Pons (tissue), 1 donor: ENCODE measurements at places on chromosomes 3 and 15.
A peak's percentile ranks its signal among the peaks of the same experiment; 100 is the strongest.

DNA sequence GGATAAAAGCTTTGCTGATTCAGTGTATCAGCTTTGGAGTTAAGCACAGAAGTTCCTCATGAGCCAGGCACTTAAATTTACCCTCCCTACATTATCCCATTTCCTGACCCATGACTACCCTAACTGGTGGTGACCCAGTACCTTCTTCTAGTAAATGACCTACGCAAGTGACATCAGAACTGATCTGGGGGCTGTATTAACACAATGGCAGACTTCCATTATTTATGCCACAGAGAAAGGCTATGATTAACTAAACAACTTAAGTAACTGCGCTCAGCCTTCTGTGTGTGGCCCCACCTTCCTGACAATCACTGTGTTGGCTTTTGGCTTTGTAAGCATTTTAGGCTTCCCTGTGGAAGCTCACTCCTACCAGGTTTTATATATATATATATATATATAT, 1.9 kb downstream of the MB21D2 start:
- DNase-seq: peak; percentile 34

DNA sequence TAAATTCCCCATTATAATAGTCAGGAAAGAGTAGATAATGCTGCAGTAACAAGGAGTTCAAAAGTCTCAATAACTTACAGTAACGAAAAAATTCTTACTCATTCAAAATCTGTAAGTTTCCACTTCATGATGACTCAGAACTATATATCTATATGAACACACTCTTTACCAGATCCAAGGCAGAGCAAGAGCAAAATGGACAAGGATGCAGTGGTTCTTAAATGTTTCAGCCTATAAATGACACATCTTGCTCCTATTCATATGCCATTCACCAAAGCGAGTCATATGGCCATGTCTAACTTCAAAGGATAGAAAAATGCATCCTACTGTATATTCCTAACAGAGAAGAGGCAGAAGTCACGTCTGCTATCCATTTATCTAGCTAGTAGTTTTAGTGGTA, 787.7 kb downstream of the NAALADL2 start:
- no peak for DNase-seq

DNA sequence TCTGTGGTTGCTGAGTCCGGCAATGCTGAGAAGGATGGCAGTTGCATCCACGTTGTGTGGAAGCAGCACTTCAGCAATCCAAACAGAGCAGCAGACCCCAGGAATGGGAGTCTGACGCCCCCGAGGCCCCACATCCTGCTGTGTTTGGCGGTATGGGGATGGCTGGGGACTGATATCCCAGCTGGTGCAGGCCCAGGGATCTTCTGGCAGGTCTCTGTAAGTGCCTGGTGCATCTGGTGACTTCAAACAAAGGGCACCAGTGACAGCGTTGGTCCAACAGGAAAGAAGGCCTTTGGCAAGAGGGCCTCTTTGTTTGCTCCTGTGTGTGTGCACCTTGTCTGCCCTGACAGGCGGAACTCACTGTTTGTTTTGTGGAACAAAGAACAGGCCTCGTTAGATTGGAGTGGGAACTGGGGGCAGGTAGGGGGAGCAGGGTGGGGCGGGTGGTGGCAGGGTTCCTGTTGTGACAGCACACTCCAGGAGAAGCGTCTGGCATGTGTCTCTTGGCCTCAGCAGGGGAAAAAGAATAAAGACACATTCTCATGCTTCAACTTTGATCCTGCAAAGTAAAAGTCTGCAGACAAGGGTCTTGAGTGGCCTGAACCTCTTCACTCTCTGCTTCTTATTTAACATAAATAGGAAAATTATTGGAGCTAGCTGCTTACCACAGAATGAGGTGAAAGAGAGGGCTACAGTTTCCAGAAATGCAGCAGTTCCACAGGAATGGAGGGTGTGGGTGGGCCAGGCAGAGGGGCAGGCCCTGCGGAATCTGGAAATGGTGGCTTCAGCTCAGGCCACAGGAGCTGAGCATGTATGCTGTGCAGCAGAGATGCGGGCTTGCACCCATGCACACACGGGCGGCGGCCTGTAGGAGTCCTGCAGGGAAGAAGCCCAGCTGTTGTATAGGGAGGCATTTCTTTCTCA, 94.5 kb upstream of the MYZAP start:
- DNase-seq: peak; percentile 27

GRCh38 chr3:115855911-115856310, 232.6 kb downstream of the GAP43 start:
- no peak for DNase-seq

DNA sequence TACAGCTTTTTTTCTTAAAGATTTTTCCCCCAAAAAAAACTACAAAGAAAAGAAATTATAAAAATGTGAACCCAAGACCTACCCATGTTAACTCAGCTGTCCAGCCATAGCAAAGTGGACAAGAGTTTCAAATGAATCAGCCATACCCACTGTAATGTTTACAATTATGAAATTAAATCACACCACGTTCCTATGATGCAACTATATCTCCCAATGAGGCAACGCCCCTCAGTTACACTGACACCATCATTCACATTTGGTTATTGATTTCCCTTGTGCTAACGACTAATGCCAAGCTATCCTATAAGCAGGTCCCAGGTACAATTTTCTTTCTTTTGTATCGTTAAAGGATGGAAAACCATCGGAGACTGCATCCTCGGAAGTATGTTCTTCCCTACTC, 115.1 kb upstream of the ICE2 start:
- DNase-seq: no peak

DNA sequence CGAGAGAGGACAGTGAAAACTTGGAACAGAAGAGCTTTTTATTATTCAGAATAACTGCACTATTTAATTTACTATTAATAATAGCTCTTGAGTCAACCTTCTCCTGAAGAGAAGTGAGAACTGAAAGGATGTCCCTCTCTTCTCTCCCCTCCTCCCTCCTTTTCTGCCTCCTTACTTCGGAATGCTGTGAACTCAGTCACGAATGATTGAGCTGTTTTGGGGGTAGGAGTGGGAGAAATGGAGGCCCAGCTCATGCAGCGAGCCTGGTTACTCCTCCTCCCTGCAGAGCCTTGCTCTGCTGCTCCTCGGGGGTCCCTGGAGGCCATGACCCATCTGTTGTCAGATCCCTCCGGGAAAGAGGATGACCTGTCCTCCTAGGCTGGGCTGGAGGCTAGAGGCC, 20.3 kb upstream of the INSYN1 start:
- DNase-seq: no peak

GRCh38 chr3:115169808-115170207, 22.7 kb upstream of the ZBTB20 start:
- peak; percentile 4 for DNase-seq

DNA sequence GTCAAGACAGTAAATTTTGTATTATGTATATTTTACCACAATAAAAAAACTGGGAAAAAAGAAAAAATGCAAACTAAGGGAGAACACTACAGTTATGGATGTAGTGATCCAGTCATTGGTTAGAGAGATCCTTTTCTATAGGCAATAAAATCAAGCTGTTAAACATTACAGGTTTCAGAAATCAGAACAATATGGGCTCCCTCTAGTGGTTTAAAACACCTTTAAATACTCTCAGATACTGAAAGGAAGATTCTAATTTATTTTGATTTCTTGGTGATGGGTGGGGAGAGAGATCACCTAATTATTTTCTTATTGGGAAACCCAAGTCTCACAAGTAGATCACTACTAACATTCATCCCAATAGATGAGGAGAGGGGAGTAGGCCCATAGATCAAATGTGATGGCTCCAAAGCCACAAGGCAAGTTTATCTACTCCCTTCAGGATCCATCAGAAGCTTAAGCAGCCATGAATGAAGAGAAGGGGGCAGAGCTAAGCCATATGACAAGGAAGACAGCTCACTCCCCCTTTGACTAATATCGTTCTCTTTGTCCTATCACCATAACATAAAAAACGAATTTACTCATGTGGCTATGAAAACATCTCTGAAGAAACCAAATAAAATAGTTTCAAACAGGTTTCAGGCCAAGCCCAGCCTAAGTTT, 118.6 kb downstream of the ANO10 start:
- DNase-seq: peak; percentile 37

GRCh38 chr3:70557976-70558375, 245.5 kb upstream of the MDFIC2 start:
- no peak for DNase-seq

DNA sequence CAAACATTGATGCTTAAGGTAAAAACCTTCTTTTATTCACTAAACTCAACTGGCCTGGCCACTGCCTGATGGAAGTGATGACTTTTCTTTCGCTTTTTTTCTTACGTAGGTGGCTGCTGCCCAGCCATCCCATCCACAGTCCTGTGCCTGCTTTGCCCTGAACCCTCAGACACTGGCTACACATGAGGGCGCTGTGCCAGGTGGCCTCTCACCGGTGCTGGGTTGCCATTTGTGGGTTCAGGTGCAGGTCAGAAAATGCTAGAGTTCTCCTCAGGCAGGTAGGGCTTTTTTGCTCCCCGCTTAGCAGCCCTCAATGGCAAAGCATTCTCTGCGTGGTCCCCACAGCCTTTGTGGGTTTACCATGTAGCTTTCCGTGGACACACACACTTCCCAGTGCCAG, 88.3 kb upstream of the PRR23E start:
- no peak for DNase-seq

DNA sequence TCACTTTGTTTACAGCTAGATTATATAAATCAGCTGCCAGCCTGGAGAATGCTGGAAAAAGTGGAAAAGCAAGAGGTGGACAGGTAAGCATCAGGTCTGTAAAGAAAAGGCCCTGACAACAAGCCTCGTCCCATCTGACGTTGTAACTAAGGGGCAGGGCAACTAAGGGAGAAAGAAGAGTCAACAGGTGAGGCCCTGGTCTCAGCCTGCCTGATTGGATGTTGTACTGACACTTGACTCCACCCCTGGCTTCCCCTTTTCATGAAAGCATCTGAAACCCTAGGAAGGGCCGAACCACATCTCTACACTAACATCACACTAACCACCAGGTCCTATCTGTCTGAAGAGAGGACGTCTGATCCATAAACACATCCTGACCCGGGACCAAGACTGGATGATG, 357.6 kb upstream of the CFAP20DC start:
- DNase-seq: no peak

- no peak for DNase-seq
These were observed 3.7 kb upstream of the EFHB start for GRCh38 chr3:19937459-19938294.

GRCh38 chr3:65265942-65266590, 578.3 kb upstream of the ADAMTS9 start:
- no peak for DNase-seq

DNA sequence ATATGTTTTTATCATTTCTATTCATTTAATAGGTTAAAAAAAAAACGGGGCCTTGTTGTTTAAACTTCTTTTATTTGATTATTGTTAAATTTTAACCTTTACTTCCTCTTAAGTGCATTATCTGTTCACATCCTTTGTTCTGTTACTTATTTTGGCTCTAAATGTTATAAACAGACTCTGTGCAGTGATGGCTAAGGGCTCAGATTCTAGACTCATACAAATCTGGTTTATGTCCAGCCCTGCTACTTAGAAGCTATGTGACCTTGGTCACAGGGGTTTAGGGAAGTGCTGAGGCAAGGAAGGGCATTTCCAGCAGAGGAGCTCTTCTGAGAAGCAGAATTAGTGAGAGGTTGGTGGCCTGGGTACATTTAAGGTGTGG, 55.3 kb upstream of the VILL start:
- no peak for DNase-seq

GRCh38 chr15:53746101-53746500, 13.4 kb downstream of the WDR72 start:
- DNase-seq: no peak

DNA sequence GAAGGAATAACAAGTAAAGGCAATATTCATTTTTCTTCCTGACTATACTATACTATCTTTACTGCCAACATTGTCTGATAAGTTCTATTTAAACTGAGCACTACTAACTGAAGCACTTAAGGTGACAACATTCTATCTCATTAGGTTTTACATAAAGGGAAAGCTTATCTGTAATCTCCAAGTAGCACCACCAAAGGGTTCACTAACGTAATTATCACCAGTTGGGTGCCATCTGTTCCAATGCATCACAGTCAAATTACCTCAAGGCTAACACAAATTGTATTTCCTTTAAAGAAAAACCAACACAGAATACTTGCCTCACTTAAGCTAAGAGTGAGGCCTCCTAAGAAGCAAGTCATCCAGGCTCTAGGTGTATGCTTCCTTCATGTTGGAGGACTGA, 453.8 kb downstream of the RAP2B start:
- no peak for DNase-seq

GRCh38 chr3:95272781-95273180, 1209.9 kb downstream of the NSUN3 start:
- no peak for DNase-seq

DNA sequence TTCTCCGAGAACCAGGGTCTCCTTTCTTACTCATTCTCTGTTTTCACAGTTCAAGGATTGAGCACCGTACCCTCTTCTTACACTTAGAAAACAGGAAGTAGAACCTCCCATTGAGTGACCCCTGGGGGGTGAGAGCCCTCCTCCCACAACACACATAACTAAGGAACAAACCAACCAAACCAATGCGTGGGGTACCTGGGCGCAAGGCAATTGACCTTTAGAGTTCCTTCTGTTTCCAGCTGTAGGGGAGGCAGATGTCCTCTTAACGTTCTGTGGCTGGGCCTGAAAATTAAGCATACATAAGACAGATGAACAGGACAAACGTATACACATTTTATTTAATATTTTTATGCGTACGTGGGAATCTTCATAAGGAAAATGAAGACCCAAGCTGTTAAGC, 33.5 kb upstream of the TIMP4 start:
- no peak for DNase-seq

DNA sequence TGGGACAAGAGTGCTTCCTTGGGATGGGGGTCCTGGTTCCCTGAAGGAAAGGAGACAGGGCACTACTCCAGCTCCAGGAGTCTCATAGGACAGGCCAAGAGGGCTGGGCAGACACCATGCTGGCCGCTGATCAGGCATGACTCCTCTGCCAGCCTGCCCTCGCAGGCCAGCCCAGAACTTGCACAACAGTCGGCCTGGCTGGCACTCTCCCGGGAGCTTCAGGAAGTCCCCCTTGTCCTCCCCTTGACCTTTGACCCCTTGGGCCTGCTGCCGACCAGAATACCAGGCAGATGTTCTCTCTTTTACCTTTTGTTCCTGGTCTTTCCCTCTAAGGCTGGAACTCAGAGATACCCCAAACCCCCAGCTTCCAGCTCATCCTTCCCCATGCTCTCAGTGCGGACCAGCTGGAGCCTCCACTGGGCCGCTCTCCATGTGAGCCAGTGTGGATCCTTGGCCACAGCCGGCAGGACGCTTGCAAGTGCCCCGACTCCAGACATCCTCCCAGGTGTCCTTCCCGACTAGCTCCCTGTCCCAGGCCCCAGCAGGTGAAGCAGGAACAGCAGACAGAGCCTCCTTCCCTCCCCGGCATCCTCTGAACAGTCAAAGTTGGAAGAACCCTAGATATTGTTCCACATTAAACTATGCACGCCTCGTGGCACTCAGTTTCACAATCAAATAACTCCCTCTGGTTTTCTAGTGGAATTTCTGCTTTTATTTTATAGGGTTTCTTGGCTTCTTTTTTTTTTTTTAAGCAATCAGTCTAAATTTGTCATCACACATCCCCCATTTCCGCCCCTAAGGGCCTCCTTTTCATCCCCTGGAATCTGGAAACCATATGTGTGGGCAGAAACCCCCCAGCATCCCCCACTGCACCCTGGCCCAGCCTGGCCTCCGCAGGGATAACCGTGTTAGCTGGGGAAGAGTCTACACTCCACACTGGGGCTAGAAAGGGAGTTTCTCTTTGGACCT, 15.7 kb downstream of the VPS18 start:
- DNase-seq: no peak

GRCh38 chr3:179068779-179069530, 2.7 kb downstream of the ZMAT3 start:
- DNase-seq: peak; percentile 26
